ENCODE measurements at places on chromosomes 3 and 15.

- DNase-seq, result no peak
Measured at GRCh38 chr15:59376733-59377132, 4.1 kb upstream of the MYO1E start.

- no peak for DNase-seq
Measured at GRCh38 chr15:89401631-89402517, 67.2 kb upstream of the POLG start.

DNA sequence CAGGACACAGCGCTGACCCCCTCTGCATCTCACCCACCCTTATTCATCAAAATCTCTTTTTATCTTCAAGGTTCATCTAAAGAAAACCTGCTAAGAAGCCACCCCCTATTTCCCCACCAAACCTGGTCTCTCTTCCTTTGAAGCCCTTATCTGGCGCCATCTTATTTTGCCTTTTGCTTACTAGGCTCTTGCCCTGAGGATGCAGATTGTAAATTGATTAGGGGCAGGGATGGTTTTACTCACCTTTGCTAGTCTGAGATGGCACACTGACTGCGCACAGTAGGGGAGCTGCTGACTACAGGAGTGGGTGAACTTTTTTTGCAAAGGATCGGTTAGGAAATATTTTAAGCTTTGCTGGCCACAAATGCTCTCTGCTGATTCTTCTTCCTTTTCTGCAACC, 78.9 kb upstream of the BHLHE40 start:
- DNase-seq, result no peak

DNA sequence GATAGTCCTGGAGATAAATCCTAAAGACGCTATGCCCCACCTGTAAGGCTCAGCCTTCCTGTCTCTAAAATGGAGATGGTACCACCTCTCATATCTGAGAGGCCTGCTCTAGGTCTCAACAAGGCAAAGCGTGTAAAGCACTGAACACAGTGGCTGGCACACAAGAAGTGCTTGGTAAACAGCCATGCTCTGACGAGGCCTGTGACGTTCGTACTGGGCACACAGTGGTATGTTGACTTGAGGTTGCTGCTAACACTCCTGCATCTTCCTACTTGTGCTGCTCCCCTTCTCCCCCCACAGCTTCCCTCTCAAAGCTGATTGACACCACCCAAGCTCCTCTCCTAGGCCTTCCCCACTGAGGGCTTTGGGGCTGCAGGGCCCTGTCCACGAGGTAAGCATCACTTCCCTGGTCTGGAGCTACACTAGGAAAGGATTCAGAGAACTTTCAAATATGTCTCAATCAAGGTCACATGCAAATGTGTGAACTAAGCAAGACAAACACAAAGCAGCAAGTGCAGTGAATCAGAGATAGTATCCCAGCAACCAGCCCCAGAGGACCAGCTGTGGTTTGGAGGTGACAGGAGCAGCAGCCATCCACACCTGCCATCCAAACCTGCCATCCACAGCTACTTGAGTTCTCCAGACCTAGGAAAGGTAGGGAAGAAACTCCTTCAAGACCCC, 177.5 kb downstream of the STT3B start:
- no peak for DNase-seq

- DNase-seq, result no peak
Measured at GRCh38 chr15:91426412-91426811, 326.4 kb downstream of the SV2B start.

DNA sequence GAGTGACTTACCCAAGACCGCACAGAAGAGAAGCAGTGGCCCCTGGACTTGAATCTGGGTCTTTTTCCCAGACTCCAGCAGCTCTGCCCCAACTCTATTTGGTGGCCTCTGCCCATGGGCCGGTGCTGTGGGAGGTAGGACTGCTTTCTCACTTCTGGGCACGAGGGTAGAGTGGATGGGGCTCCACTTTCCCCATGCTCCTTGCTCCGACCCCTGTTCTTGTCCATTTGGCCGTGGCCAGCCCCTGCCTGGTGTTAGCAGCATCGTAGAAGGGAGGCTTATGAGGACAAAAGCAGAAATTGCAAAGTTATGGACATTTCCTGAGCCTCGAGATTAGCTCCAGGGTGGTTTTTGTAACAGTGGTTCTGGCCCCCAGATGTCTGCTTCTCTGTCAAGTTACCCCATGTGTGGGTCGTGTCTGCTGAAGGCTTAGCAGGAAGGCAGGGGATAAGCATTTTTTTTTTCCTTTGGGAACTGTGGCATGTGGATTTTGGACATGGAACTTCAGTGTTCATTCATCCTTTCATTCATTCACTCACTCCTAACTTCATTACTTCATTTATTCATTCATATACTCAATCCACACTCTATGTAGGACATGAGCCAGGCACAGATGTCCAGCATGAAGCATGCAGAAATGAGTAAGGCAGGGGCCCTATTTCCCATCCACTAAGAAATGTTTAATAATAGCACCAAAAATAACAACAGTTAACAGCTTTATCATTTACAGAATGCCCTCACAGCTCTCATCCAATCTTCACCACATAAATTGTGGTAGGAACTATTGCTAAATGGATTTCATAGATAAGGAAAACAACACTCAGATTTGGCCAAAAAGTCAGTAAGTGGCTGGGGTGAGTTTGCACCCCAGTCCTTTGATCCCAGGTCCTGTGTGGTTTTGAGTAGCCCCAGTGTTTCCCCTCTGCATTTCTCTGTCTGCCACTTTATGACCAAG, 180.5 kb downstream of the OPA1 start:
- no peak for DNase-seq

DNA sequence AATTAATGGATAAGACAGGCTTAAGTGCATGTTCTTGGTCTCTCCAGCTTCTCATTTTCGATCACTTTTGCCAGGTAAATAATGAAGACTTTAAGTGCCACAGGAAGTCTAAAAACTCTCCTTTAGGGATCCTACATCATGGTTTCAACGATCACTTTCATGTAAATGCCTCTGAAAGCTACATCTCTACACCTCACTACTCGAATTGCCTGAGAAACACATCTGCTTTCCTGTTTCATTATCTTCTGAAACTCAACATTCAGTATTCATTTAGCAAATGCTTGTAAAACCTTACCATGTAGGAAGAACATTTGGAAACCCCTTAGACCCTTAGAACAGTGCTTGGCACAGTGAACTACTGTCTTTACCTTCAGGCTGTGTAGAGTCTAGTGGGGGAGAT, 16.2 kb downstream of the THAP10 start:
- no peak for DNase-seq

- DNase-seq, result no peak
Measured at GRCh38 chr3:44974416-44974815, 1.6 kb downstream of the ZDHHC3 start.

DNA sequence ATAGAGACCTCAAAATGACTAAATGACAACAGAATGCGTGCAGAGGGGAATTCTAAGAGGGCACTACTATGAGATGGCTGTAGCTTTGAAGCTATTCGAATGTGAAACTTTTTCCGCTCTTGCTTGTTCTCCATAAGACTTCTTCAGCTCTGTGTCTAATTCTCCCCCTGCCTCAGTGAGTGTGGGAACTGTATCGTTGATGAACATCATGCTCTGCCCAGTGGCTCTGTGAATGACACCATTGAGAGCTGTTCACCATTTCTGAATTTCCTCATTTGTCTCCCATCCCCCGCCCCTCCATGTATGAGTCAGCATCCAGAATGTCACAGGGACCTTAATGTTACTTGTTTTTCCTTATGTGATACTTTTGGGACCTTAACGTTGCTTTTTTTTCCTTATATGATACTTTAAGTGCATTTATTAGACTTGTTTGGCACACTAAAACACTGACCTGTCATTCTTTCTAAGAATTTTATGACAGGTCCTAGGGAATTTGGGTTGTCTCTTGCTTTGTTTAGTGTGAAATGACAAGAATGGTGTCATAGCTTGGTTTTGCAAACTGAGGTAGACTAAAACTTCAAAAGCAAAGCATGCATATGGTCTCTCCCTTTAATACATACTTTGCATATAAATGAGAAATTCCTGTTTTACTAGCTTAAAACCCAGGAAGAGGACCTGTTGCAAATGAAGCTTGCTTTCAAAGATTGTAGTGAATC, 99.6 kb downstream of the FNDC3B start:
- DNase-seq, result no peak

- DNase-seq, result no peak
Measured at GRCh38 chr3:57041674-57042073, 18.8 kb upstream of the SPATA12 start.

GRCh38 chr3:43994657-43995546, 246.8 kb upstream of the TOPAZ1 start:
- no peak for DNase-seq

GRCh38 chr3:63228087-63228486, 50.0 kb upstream of the SYNPR start:
- no peak for DNase-seq

- DNase-seq, result no peak
Measured at GRCh38 chr15:99476413-99477222, 89.2 kb upstream of the MEF2A start.

DNA sequence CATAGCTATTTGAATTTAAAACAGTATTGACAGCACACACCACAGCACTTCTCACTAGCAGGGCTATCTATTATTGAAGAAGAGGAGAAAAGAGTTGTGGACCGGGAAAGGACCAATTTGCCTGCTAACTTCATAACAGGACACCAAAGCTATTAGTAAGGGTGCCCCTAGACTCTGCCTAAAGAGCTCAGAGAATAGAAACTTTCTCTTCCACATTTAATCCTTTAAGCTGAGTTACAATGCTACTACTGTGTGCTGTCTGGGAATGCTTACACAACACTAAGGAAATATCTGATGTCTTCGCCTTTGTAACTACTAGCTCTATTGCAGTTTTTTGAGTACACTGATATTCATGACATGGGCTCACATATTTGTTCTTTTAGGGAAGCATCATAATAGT, 13.5 kb upstream of the AADAC start:
- no peak for DNase-seq

GRCh38 chr15:75594276-75594675, 15.2 kb upstream of the PTPN9 start:
- DNase-seq, result no peak

- DNase-seq, result no peak
Measured at GRCh38 chr3:134446800-134447199, 39.0 kb downstream of the ANAPC13 start.

DNA sequence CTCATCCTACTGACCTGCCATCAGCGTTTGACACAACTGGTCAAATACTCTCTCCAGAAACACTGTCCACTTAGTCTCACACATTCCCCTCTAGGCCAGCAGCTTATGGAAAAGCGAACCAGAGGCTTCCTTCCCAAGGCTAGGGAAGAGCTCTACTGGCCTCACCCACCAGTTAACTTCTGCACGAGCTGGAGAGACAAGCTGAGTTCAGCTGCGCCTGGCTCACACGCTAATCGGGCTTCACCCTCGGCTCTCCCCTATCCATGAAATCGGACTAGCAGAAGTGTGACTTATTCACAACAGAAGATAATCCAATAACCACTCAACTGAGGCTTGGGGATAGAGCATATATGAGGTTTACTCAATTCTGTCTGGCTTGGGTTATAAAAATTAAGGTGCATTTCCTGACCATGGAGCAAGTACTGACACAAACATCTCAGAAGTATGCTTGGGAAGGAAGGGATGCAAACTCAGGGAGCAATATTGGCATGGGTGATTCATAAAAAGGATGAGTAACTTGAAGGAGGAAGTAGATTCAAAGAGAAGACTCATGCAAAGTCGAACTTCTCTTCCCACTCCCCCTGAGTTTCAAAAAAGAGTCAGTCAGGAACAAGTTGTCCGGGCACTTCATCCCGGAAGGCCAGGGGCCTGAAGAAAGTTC, 73.1 kb downstream of the XXYLT1 start:
- DNase-seq, result no peak

- DNase-seq, result no peak
Measured at GRCh38 chr15:27210176-27210575, 239.2 kb downstream of the GABRG3 start.

- no peak for DNase-seq
Measured at GRCh38 chr15:80561500-80561899, 133.6 kb upstream of the ABHD17C start.

DNA sequence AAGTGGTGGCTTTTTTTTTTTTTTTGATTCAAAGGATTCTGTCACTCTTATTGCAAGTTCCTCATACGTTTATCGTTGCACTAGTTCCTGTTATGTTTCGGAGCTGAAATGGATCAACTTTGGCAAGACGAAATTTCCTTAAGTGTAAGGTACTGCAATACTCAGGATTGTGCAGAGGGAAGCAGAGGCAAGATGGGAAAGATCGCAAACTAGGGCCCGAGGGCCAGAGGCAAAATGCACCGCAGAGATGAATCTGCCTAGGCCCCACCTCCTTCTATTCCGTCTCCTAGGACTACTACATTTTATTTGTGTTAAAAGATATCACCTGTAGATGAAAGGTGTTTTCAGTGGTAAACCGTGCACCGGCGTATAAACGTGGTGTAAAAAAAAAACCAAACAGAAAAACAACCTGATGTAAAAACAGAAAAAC, 331 bp downstream of the RNU6-1 start:
- no peak for DNase-seq

DNA sequence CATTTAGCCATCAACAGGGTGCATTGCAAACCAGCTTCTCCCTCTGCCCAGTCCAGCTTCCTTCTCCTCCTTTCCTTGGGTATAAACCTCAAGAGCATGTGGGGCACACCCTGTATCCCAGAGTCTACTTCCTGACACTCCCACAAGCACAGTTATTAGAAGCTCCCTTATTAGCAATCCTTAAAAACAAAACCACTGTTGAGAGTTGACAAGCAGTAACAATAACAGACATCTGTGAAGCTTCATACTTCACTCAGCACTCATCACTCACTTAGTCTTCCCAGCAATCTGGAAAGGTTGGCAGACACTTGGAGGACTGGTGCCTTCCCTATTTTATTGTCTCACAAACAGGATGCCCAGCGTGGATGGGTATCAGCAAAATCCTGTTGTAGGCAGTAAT, 155.5 kb upstream of the PROK2 start:
- no peak for DNase-seq

GRCh38 chr3:50971487-50971924, 296.8 kb downstream of the DOCK3 start:
- DNase-seq, result peak; percentile 14

- no peak for DNase-seq
Measured at GRCh38 chr3:127036209-127037020, 53.5 kb downstream of the PLXNA1 start.

DNA sequence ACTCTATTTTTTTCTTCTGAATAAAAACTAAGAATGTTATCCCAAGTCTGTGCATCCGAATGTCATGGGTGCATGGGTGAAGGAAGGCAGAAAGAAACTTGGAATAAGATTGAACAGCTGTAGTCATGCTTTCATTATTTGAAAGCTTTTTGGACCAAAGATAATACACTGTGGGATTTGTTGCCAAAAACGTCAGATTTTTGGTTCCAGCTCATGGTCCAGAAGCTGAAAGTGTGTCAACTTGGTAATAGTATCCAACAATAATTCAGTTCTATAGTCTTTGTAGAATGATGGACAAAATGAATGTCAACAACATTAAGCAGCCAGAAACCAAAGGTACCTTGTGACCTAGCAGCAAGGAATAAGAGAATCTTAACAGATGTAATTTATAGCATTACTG, 327.9 kb upstream of the ADAMTS9 start:
- DNase-seq, result no peak

- no peak for DNase-seq
Measured at GRCh38 chr3:145865399-145866018, 295.5 kb downstream of the PLOD2 start.

Data from stimulated activated CD8-positive, alpha-beta memory T cell treated with anti-CD3 and anti-CD28 coated beads, Interleukin-2, amount 100 ng/mL, for 48 hours (primary cell).